ENCODE measurements at places on chromosomes 2 and 18. TPM values are rescaled to one million over a fixed set of nuclear protein-coding genes. Genes with fewer than 3 reads are reported as not detected.

- DNase-seq: no peak
- peak overlapping the region; percentile 52 for H3K27ac ChIP-seq
- peaks cover 2% of the 10 kb centered on the region for H3K27me3 ChIP-seq
- H3K4me1 ChIP-seq: peaks cover 8% of the 10 kb centered on the region
- no peaks in the 10 kb centered on the region for H3K36me3 ChIP-seq
Observed at GRCh38 chr2:1815053-1815452, 70.7 kb upstream of the PXDN start.

GRCh38 chr18:59909289-59910036, 9.7 kb downstream of the PMAIP1 start:
- no peaks in the 10 kb centered on the region for H3K27me3 ChIP-seq
- peaks cover 9% of the 10 kb centered on the region for H3K4me1 ChIP-seq
- no peak for DNase-seq
- no peak overlapping the region for H3K27ac ChIP-seq

The C2orf92 gene
- total RNA-seq: 15.1 TPM

DNA sequence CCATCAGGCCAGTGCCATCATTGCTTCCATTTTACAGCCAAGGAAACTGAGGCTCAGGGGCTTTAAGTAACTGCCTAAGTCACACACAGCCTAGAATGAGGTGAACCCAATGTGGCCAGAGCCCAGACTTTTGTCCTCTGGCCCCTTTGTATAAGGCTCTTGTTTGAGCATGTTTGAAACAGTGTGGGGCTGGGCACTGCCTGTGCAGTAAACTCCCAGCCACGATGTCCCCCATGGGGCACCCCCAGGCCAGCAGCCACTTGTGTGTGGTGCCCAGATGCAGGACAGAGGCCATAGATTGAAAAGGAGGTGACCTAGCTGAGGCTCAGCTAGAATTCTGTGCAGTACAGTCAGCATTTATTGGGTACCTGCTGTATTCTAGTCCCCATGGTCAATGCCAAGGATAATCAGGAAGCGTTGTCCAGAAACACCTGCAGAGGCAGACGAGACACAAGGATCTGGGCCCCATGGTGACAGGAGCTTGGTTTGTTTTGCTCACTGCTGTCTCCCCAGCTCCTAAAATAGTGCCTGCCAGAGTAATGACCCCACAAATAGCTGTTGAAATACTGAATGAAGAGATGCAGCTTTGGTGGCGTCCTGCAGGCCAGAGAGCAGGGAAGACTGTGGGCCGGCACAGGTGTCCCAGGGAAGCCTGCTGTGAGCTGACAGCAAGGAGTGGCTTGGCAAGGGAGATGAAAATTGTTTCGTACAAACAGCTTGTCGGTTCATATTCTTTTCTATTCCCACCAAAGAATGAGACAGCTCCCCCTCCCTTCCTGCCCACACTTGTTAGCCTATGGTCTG, 160.7 kb downstream of the LDLRAD4 start:
- DNase-seq: no peak
- peaks cover 5% of the 10 kb centered on the region for H3K36me3 ChIP-seq
- H3K4me3 ChIP-seq: no peak overlapping the region

DNA sequence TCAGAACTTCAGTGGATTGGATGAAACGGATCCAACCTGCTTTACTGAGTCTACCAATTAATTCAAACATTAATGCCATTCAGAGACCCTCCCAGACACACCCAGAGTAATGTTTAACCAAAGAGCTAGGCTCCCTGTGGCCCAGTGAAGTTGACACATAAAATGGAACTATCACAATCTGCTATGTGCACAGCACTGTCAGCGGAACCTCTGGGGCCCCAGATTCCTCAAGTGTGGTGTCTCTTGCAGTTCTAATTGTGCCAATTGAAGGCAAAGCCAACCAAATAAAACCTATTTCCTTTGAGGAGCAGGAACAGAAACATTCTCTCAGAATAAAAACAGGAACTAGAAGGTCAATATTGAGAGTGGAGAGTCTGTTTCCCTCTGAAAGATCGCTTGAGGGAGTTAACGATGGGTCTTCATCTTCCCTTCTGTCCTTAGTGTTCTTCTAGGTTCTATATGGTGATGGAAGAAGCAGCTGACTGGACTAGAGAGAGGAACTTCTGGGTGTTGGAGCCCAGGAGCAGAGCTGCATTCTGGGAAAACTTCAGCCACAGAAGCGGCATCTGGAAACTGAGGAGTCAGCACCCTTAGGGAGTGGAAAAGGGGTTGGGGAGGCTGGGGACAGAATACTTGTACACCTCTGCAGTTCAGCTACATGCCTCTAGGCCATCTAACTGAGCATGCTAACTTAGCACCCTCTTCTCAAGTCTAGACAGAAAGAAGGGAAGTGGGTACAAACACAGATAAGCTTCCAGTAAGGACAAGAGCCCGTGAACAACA, 174.4 kb upstream of the FBXO11 start:
- H3K4me1 ChIP-seq: peaks cover 3% of the 10 kb centered on the region
- H3K27ac ChIP-seq: no peak overlapping the region
- no peaks in the 10 kb centered on the region for H3K27me3 ChIP-seq
- no peaks in the 10 kb centered on the region for H3K36me3 ChIP-seq
- no peak for DNase-seq
- H3K4me3 ChIP-seq: no peak overlapping the region

DNA sequence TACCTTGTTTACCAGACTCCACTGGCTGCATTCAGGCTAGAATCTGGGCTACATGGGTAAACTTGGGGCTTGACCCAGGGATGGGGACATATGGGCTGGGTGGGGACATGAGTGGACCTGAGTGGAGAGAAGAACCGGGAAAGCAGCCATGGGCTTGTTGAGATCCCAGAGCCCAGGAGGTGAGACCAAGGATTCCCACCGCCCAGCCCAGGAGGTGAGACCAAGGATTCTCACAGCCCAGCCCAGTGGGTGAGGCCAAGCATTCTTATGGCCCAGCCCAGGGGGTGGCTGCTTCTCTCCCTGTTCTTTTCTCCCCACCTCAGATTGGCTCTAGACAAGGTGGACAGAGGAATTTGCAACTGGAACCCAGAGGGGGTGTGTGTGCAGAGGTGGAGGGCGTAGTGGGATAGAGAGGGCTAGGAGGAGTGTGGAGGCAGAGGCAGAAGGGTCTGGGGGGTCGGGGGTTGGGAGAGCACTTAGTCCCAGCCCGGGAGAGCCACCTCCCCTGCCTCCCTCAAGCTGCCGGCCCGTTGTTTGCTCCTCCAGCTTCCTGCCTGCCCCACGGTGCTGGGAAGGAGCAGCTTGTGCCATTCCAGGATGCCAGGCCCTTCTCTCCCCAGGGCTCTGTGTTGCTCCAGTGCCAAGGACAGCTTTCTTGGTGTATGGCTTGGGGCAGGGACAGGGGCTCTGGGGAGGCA, 25.6 kb downstream of the GLI2 start:
- H3K27me3 ChIP-seq: peaks cover 4% of the 10 kb centered on the region
- no peak overlapping the region for H3K27ac ChIP-seq
- no peak for DNase-seq
- H3K4me3 ChIP-seq: no peak overlapping the region

The ACVR1C gene
- total RNA-seq: 0.10 TPM

The SCLY gene
- total RNA-seq: 17.7 TPM

DNA sequence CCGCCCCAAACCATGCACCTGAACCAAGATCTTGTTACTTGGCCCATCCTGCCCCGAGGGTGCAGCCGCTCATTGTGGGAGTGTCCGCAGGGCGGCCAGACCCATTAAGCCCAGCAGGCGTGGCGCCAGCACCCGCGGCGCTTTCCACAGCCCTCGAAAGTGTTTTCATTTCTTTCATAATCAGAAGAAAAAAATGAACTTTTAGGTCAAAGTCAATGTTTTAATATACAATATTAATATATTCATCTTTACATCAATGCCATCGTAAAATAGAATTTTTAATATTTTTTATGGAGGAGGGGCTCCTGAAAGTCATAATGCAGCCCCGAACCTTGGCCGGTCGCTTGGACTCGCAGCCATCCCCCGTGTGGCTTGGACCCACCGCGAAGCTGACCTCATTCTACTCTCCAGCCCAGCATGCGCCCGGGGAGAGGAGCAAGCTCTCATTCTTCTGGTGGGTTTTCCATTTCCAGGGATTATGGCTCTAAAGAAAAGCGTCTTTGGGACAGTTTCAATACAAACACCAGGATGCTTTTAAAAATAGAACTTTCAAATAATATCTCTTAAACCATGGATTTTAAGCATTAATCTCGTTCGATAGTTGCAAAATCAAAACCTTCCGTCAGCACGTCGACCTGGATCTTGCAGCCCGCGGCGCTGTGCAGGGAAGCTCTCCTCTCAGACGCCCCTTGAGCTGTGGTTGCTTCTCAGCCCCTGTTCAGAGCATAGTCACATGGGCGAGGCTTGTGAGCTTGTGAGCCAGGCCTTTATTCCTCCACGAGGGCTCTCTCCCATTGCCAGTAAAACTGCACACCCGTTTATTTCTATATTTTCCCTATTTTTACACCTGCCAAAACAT, 17.2 kb upstream of the ASB1 start:
- H3K36me3 ChIP-seq: no peaks in the 10 kb centered on the region
- no peaks in the 10 kb centered on the region for H3K27me3 ChIP-seq
- no peak overlapping the region for H3K4me3 ChIP-seq
- no peak overlapping the region for H3K27ac ChIP-seq

- no peak for DNase-seq
- H3K27ac ChIP-seq: no peak overlapping the region
- H3K27me3 ChIP-seq: peaks cover 6% of the 10 kb centered on the region
Observed at GRCh38 chr2:9250091-9250490, 43.5 kb downstream of the ASAP2 start.

DNA sequence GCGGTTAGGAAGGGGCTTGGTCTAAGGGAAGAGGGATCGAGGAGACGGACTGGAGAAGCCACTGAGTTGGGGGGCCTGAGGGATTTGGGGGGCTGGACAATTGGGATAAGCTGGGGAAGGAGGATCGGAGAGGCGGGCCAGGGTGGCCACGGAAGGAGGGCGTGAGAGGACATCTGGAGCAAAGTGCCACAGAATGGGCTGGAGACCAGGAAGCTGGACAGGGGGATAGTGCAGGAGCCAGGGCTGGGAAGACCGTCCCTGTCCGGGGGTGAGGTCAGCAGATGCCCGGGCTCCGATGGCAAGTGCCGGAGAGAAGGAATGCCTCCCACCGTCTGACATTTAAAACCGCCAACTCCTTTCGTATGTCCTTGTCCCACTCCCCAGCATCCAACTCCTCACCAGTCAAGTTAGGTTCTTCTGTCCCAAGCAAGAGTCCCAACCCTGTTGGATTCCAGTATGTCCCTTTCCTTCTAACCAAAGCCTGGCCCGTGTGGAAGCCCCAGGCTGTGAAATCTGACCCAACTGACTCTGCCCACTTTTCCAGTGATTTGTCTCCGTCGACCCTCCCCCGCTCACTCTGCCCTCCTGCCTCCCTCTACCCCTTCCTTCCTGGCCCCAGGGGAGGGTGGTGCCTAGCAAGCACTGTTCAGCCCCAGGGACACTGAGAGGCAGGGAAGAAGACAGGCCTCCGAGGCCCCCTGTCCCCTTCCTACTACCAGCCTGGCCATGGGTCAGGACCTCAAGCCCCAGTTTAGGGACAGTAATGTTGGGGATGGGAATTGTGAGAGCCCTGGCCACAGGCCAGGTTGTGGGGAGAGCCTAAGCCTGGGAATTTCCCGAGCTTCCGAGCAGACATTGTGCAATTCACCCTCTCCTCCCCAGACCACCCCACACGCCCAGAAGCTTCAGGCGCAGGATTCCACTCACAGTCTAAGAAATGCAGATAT, 31.5 kb upstream of the TMBIM1 start:
- DNase-seq: no peak
- peaks cover 50% of the 10 kb centered on the region for H3K4me1 ChIP-seq
- H3K27ac ChIP-seq: peak overlapping the region; percentile 76
- peak overlapping the region; percentile 98 for H3K4me3 ChIP-seq
- peaks cover 22% of the 10 kb centered on the region for H3K27me3 ChIP-seq

DNA sequence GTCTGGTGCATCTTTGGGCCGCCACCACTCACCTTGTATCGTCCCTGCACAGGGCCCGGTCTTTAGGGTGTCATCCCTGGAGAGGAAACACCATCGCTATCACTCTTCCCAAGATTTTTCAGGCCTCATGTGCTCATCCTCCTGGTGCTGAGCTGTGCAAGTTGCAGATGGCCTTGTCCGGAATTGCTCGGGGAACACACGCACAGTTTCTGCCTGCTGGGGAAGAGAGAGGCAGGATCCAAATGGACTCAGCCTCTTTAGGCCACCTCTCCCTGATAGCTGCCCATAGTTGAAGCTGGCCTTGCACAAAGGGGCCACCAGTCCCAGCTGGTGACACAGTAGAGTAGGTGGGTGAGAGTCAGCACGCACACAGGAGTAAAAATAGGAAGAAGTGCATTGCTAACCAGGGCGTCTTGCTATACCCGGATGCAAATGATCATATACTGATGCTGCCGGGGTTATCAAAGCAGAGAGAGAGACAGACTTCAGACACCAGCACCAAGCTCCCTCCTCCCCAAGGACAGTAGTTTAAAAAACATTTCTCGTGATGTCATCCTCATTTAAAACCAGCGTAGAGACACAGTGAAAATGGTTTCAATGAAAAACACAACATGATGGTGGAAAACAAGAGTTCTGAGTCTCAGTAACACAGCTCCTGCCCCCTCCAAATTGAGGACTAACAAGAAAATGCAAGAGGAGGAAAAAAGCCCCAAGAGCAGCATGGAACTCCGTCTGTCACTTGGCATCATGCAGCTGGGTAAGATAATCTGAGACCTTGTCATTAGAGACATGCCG, 147.5 kb upstream of the NCK2 start:
- no peaks in the 10 kb centered on the region for H3K36me3 ChIP-seq
- no peaks in the 10 kb centered on the region for H3K4me1 ChIP-seq
- H3K27me3 ChIP-seq: peaks cover 6% of the 10 kb centered on the region
- no peak for DNase-seq
- no peak overlapping the region for H3K27ac ChIP-seq

- no peak overlapping the region for H3K4me3 ChIP-seq
- no peak for DNase-seq
- peaks cover 4% of the 10 kb centered on the region for H3K36me3 ChIP-seq
- no peak overlapping the region for H3K27ac ChIP-seq
- no peaks in the 10 kb centered on the region for H3K4me1 ChIP-seq
Observed at GRCh38 chr2:241030883-241031282, 32.5 kb downstream of the SNED1 start.

DNA sequence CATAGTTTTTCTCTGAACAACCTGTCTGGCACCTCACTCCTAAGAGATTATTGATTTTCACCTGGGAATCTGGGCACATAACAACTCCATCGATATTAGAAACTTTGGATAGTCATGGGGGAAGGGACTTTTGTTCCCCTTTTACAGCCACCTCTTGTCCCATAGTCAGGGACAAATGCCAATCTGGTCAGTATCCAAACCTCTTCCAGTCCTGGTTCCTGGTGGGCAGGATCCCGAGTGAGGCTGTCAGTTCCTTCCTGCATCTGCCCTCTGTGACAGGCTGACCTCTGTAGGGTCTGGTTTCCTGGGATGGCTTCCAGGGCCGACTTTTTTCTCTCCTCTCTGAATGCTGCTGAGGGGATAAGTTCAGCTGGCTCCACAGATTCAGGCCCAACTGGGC, 11.0 kb downstream of the KIF5C start:
- peaks cover 3% of the 10 kb centered on the region for H3K27me3 ChIP-seq
- DNase-seq: no peak
- peaks cover 27% of the 10 kb centered on the region for H3K4me1 ChIP-seq
- H3K36me3 ChIP-seq: peaks cover 12% of the 10 kb centered on the region

The HAAO gene
- 6.0 TPM for total RNA-seq

- H3K27ac ChIP-seq: no peak overlapping the region
- H3K27me3 ChIP-seq: no peaks in the 10 kb centered on the region
- H3K36me3 ChIP-seq: no peaks in the 10 kb centered on the region
- DNase-seq: no peak
- H3K4me3 ChIP-seq: no peak overlapping the region
Observed at GRCh38 chr2:30400151-30400954, 46.7 kb upstream of the LCLAT1 start.

The ALMS1 gene
- 21.5 TPM for total RNA-seq

GRCh38 chr2:12514631-12515437, 201.9 kb upstream of the TRIB2 start:
- no peak for DNase-seq
- no peaks in the 10 kb centered on the region for H3K27me3 ChIP-seq
- H3K4me1 ChIP-seq: peaks cover 3% of the 10 kb centered on the region
- H3K4me3 ChIP-seq: no peak overlapping the region
- H3K36me3 ChIP-seq: no peaks in the 10 kb centered on the region

The TMEM247 gene
- total RNA-seq: not detected
